ENCODE measurements at places on chromosomes 11 and 22.
A peak's percentile ranks its signal among the peaks of the same experiment; 100 is the strongest.

GRCh38 chr11:13335319-13335718 is 57.7 kb downstream of the BMAL1 start:
- peak; percentile 22 for DNase-seq

- DNase-seq = peak; percentile 3
Measured at GRCh38 chr11:4636962-4637661, at the start of gene OR51D1. Gene OR51D1 (plus strand): TSS chr11:4637477. CDS start chr11:4639791, 2,314 bp downstream.

GRCh38 chr11:32705309-32706033 is 89.0 kb downstream of the CCDC73 start:
- no peak for DNase-seq

GRCh38 chr11:131579932-131580387 is 209.5 kb downstream of the NTM start:
- DNase-seq = peak; percentile 0

DNA sequence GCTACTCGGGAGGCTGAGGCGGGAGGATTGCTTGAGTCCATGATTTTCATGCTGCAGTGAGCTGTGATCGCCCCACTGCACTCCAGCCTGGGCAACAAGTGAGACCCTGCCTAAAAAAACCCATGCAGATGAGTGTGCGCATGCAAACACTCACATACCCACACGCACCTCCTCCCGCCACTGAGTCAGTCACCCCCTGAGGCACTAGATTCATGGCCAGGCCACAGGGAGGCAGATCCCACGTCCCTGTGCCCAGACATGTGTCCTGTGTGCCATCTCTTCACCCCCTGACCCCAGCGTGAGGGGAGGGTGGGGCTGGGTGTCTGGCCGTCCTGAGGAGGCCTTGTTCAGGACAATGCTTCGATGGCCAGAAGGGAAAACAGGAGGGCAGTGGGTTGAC is 15.5 kb downstream of the RELT start:
- no peak for DNase-seq

DNA sequence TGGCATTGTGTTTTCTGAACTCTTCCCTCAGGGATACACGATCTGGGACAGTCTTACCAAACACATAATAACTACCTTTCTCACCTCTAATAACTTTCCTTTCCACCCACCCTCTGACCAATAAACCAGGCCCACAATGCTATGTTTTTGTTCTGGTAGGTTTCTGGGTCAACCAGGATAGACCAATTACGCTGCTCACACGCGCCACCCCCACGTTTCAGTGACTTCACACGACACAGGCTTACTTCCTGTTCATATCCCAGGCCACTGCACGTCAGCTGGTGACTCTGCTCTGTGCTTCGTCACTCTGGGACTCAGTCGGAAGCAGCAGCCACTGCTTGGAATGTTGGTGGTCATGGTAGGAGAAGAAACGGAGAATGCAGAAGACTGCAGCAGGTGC is 2.5 kb downstream of the KRTAP5-4 start:
- no peak for DNase-seq

DNA sequence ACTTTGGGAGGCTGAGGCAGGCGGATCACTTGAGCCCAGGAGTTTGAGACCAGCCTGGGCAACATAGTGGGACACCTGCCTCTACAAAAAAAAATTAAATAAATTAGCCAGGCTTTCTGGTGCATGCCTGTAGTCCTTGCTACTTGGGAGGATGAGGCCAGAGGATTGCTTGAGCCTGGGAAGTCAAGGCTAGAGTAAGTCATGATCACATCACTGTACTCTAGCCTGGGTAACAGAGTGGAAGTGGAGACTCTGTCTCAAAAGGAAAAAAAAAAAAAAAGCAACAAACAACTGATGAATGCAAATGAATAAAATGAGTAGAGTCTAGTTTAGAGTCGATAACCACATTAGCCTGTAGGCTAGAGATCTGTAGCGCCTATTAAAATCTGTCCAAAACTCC is 3.9 kb upstream of the BCL2L13 start:
- no peak for DNase-seq

- no peak for DNase-seq
Measured at GRCh38 chr11:23903044-23903704, 593.7 kb upstream of the LUZP2 start.

DNA sequence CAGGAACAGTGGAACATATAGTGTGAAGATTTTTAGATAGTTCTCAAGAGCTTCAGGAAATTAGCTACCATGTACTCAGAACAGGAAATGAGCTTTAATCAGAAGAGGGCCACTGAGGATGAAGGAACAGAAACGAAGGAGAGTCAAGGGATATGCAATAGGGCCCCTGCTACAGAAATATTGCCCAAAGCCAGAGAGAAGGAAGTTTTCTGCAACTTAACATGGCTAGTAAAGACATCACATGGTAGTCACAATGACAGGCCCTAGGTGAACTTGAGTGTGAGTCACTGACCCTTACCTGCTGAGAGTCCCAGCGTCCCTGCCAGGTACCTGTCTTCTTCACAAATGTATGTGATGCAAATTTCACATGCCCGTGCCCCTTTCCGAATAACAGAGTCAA is 25.2 kb upstream of the CARD16 start:
- no peak for DNase-seq

DNA sequence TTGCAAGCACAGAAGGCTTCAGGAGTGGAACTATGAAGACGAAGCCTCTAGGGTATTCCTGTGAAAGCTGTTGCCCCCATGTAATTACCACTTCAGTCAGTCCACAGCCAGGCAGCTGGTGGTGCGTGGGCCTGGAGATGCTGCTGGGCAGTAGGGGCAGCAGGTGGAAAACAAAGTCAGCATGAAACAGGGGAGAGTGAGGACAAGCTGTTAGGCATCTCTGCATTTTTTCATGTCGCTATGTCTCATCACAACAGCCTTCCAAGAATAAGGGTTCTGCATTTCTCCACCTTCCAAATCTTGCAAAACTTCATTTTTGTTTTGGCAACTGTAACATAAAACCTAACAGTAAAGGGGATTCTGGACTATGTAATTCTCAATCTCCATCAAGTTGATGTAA is 757.5 kb downstream of the NELL1 start:
- DNase-seq = no peak

GRCh38 chr11:12914400-12914912 is 94.7 kb upstream of the RASSF10 start:
- DNase-seq = peak; percentile 68

- no peak for DNase-seq
Measured at GRCh38 chr11:2134022-2135010, 4.9 kb downstream of the IGF2 start.

DNA sequence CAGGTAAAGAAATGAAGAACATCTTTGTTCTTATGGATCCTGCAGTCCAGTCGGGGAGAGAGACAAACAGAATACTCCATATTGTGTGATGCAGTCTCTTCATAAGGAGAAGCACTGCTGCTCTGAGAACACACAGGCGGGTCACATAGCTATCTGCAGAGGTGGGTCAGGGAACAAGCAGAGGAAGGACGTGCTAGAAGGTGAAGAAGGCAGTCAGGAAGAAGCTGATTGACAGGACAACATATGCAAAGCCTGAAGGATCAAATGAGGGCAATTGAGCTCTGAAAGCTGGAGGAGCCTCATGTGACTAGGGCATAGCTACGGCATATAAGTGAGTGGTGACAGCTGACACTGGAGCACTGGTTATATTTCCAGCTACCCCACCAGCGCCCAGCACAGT is 122.5 kb downstream of the OPCML start:
- no peak for DNase-seq

- DNase-seq = no peak
Measured at GRCh38 chr11:57434640-57435546, 8.0 kb upstream of the SLC43A3 start.

GRCh38 chr11:20839231-20839630 is 169.8 kb downstream of the NELL1 start:
- no peak for DNase-seq

- no peak for DNase-seq
Measured at GRCh38 chr22:36145881-36146280, 14.7 kb downstream of the APOL3 start.

DNA sequence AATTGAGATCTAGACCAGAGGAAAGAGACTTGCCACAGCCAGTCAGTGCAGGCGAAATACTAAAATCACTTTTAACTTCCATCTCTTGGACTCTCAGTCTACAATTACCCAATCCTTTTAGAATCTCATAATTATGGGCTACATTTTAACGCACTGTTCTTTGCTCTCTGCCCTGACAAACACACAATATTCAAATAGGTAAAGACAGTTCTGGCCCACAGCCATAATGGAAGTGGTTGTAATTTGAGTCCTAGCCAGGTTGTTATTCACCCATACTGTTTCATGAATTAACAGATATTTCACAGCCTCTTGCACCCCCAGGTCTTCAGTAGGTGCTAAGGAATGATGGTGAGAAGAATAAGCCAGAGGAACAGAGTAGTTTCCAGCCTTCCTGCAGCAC is 830 bp downstream of the C11orf97 start:
- no peak for DNase-seq

- DNase-seq = no peak
Measured at GRCh38 chr11:122359081-122359571, 243.1 kb upstream of the BLID start.

DNA sequence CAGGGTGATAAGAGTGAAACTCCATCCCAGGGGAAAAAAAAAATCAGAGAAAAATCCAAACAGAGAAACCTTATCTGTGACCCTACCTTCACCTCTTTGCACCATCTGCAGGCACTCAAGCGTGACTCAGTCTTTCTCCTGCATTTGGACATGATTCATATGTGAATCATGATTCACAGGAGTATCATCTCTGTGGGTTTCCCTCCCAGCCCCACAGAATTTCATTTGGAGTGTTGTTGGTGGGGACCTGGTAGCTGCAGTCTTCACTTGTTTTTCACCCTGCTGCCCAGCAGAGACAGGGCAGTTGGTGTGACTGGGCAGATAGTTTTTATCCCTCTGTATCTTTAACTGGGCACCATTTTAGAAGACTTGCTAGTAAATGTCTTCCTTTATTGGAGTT is 75.7 kb downstream of the DEPDC5 start:
- DNase-seq = no peak

DNA sequence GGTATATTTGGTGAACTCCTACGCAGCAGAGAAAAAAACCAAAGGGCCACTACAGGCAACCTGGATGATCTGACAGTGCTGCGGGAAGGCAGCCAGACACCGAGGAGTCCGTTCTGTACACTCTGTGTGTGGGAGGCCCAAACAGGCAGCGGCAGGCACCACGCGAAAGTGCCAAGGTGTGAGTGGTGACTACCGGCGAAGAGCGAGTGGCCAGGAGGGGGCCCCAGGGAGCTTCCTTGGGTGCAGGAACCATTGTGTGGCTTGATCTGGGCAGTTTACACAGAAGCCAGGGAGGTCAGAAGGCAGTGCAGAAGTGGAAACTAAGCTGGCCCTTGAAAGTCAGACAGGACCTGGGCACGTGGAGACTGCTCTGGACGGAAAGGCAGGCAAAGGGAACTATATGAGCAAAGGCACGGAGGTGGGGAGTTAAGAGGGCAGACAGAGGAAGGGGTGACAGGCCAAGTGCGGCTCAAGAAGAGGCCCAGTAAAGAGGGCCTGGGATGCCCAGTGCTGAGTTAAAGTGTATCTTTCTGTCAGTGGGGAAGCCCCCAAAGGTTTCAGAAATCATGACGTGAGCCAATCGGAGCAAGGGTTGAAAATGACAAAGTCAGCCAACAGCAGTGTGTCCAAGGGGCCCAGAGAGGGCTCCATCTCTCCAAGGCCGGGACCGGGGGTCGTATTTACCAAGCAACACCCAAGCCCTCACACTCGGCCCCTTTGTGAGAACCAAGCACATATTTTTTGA is 10.6 kb downstream of the TMEM184B start:
- DNase-seq = no peak

DNA sequence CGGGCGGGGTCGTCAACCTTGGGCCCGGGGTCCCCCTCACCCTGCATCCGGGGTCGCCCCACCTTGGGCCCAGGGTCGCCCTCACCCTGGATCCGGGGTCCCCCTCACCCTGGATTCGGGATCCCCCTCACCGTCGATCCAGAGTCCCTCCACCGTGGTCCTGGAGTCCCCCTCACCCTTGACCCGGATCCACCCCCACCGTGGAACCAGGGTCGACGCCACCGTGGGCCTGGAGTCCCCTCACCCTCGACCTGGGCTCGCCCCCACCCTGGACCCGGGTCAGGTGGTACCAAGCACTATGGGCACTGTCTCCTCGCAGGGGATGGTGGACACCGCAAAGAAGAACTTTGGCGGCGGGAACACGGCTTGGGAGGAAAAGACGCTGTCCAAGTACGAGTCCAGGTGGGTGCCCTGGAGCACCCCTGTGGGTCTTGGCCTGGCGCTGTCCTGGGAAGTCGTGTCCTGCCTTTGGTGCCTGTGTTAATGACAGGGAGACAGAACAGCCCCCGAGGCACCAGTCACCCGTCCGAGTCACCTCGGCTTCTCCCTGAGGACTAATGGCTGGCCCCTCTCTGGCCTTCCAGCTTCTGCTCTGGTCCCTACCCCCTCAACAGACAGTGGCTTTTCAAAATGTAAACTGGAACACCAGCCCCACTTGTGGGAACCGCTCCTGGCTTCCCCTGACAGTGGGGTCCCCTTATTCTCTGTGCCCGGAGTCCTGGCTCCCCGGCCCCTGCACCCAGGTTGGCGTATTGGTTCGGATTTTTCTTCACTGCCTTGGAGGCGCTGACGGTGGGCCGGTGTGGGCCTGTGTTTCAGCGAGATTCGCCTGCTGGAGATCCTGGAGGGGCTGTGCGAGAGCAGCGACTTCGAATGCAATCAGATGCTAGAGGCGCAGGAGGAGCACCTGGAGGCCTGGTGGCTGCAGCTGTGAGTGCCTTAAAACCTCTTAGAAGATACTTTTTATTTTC is 762 bp downstream of the CRELD2 start:
- DNase-seq = no peak

DNA sequence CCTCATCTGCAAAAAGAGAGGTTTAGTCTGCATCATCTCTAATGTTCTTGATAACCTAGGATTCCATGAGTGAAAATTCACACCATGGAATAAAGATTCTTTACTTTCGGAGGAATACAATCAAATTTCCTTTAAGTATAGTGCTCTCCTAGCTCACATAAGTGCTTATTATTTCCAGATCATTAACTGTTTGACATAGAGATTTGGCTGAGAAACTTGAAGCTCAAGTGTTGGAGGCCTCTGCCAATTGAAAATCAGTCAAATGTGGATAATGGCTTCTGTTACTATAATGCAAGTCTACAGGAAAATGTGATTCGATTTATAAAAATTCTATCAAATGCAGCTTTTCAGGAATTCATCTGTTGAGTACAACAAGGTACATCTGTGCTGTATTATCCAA is 144.6 kb downstream of the KIF18A start:
- no peak for DNase-seq

DNA sequence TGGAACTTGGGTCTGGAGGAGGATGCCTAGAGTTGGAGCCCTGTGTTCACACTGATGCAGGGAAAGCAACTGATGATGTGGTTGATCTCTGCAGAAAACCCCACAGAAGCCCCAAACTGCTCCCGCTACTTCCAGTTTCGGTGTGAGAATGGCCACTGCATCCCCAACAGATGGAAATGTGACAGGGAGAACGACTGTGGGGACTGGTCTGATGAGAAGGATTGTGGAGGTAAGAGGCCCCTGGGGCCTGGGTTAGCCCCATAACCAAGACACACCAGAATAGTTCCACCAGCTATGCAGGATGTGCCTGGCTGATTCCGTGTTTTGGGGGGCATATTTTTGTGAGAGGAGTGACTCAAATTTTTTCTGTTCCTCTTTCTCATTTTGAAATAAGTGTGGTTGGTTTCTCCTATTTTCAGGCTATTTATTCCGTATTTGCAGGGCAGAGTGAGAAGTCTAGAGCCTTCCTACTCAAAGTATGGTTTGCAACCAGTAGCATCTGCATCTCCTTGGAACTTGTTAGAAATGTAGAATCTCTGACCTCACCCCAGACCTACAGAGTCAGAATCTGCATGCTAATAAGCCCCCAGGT is 137.3 kb upstream of the SORL1-AS1 start:
- no peak for DNase-seq

GRCh38 chr11:74171997-74172396 is 908 bp downstream of the PPME1 start:
- no peak for DNase-seq

- DNase-seq = no peak
Measured at GRCh38 chr22:37001826-37002225, 17.4 kb downstream of the TST start.

Measured in NCI-H1694 (cell line).